ENCODE measurements at places on chromosomes 13 and 19. TPM values are rescaled to one million over a fixed set of nuclear protein-coding genes. Genes with fewer than 3 reads are reported as not detected.

The PTGER1 gene
- not detected for total RNA-seq

The PIH1D1 gene
- 111 TPM for total RNA-seq

The ZNF560 gene
- not detected for total RNA-seq

The SLC27A5 gene
- total RNA-seq = 0.38 TPM

The CYP4F3 gene
- total RNA-seq = not detected

The RXFP2 gene
- total RNA-seq = 0.16 TPM

The OLFM2 gene
- not detected for total RNA-seq

Measured in SJSA1 (cell line).